SK-N-SH (cell line): ENCODE measurements at places on chromosomes 16 and 17.

GRCh38 chr17:70865993-70866804 is 696.9 kb downstream of the KCNJ2 start:
- DNase-seq = no peak

GRCh38 chr16:17211797-17212196 is 259.0 kb downstream of the XYLT1 start:
- peak; percentile 21 for DNase-seq

GRCh38 chr16:68380676-68381362 is 67.5 kb downstream of the SMPD3 start:
- DNase-seq = no peak

- DNase-seq = no peak
Observed at GRCh38 chr17:39365242-39365641, 36.2 kb downstream of the FBXL20 start.

DNA sequence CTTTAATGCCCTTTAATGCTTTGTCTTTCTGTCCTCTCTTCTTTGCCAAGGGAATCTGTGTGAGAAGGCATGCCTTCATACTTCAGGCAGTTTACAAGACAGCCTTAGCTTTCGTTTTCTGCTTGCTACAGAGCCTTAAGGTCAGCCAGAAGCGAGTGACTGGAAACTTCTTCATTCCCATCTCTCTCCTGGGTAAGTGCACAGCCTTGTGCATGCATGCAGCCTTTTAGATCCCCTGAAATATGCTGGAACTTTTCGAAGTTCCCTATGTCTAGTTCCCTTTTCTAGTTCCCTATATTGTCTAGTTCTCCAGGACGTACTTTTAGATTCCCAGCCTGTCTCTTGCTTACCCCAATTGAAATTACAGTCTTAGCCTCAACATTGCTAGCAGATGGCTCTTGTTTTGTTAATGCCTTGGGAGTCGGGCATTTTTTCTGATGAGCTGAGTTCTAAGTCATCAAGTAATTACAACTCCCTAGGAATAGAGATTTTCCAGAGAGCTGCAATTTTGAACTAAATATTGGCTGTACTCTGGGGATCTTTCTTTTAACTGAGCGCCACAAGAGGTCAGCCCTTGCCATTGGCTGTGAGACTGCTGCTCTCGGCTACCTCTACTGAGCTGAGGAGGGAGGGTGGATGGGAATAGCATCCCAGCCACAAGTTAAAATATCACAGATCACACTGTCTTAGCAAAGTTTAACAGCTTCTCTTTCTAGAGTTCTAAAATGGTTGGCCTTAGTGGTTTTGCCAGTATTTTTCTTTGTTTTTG is 22.7 kb upstream of the PPM1D start:
- peak; percentile 33 for DNase-seq

- peak; percentile 41 for DNase-seq
Observed at GRCh38 chr17:40615068-40615840, 32.4 kb downstream of the SMARCE1 start.

- DNase-seq = no peak
Observed at GRCh38 chr16:81415751-81416150, 28.9 kb upstream of the CMIP start.
